K562 (cell line): ENCODE measurements at places on chromosomes 2 and 18.

GRCh38 chr2:169683054-169683424 is 11.2 kb downstream of the CFAP210 start:
- no peak for DNase-seq

GRCh38 chr2:96324721-96325040 is 436 bp upstream of the ITPRIPL1 start:
- no peak for DNase-seq

GRCh38 chr18:61771861-61772260 is 120.9 kb downstream of the RNF152 start:
- DNase-seq: no peak

GRCh38 chr2:39584283-39584965 is 81.3 kb upstream of the TMEM178A start:
- no peak for DNase-seq

GRCh38 chr2:233835230-233836186 is 18.8 kb downstream of the HJURP start:
- no peak for DNase-seq

DNA sequence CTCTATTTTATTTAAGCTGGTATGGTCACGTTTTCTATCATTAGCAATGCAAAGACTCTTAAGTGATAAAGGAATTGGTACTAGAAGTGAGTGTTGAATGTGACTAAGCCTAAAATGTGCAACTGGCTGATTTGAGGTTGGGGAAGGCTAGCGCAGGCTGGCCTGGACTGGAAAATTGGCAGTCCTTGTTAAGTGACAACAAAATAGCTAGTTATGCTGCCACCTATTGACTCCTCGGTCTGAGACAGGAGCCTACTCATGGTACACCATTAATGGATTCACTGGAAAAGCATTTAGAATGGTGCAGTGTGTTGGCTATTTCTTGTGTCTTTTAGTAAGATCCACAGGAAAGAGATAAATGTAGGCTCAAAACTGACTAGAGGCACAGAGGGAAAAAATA is 5.7 kb upstream of the WIPF1 start:
- DNase-seq: no peak

DNA sequence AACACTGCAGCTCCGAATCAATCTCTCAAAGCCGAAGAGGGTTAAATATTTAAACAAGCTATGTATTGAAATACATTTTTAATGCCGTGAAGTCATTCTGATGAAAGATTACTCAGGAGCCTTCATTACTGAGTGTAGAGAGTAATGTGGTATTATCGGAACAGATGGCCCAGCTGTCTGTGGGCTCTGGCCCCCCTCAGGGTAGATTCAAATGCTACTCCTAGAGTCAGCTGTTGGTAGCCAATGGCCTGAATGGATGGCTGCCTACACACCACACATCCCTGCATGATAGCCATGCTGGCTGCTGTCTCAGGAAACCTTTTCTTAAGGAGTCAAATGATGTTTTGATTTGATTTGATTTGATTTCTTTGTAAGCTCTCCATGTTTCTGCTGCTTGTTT is 732.3 kb upstream of the CELF4 start:
- no peak for DNase-seq

GRCh38 chr18:27121108-27121507 is 64.0 kb downstream of the CHST9 start:
- DNase-seq: no peak

DNA sequence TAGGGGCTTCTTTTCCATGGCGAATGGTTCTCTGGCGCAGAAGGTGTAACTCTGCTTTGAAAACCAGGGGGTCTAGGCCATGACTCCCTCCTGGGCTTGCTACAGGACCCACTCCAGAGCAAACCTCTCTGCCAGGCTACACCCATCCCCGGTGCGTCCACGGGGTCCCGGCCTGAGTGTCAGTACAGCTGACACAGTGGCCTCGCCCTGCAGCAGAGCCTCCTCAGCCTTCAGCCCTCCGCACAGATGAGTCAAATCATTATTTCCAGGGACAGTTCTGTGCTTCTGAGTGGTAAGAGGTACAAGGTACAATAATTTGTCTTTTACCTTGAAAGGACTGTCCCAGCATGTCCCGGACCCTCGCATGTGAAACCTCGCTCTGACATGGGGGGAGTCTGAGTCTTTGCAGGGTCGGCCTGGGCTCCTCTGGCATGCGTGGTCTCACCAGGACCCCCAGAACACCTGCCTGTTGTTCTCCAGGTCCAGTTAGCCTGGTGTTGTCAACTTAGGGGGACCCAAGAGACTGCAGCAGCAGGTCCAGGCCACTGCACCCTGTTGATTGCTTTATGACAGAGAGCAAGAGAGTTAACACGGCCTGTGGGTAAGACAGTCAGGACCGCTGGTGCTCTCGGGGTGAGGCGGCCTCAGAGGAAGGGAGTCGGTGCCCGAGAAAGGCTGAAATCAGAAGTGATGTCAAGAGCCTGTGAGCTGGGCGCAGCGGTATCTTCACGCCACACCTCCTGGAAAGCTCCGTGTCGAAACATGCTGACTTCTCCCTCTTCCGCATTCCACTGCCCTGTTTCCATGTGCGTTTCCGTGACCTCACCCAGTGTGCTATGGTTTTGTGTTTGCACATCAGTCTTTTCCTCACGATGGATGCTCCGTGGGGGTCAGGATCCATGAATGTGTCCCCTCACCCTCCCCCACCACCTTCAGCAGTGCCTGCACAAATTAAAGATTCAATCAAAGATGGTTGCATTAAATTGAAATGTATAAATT is 340.1 kb downstream of the EIPR1 start:
- DNase-seq: no peak

GRCh38 chr2:217722883-217723472 is 279.8 kb downstream of the TNS1 start:
- no peak for DNase-seq

DNA sequence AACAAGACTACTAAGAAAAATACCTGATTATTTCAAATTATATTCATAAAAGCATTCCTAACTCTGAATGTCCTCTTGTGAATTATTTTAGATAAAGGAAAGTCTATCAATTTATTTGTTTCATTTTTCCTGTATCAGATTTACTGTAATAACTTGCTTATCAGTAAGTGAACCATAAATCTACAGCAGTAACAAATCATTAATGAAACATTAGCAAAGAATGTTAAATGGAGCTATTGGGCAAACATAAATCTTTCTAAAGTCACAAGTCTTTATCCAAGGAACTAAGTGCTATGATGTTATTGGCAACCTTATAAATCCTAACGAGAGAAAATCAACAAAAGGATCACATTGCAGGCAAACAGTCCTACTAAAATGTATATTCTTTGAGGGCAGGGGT is 897.1 kb upstream of the FSHR start:
- no peak for DNase-seq

- peak; percentile 80 for DNase-seq
These were observed 55.7 kb downstream of the CD8B2 start for GRCh38 chr2:106542746-106543359.

DNA sequence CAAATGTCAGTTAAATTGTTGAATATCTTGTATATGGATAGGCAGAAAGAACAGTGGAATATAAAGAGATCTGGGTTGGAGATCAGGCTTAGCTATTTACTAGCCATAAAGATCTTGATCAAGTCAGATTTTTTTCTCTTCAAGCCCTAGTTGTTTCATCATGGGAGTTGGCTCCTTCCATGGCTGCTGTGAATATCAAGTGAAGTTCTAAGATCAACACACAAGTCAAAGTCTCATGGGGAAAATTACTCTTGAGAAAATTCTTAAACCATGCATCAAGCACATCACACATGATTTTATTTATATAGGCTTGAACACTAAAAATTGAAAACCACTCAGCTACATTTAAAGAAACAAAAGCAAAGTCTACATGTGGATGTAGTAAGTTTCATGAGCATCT is 79.8 kb downstream of the C1D start:
- DNase-seq: no peak

DNA sequence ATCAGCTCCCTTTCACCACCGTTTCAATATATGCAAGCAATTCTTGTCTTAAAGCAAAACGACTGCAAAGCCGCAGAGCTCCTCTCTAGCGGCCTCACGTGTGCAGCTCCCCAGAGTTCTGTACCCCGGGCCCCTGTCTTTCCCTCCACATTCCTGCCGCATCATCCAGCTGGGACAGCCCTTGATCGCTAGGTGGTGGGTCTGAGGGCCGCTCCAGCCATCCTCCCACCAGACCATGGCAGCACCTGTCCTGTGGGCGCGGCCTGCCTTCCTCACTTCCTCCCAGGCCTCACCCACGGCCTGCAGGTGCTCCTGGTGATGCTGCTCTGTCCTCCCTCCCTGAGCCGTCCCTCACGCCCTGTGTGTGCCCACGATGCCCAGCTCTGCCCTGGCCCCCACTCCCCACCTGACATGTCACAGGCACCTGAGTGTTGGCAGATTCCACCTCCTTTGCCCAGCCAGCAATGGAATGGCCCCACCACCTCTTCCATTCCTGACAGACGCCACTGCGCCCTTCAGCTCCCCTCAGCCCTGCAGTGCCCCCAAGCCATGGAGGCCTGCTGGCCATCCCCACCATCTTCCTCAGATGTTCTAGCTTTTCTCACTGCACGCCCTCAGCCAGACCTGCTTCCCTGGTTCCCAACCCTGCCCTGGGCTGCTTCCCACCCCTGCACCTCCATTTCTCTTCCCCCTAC is 15.3 kb upstream of the ALLC start:
- DNase-seq: no peak
